ENCODE measurements at places on chromosomes 2 and 18.

DNA sequence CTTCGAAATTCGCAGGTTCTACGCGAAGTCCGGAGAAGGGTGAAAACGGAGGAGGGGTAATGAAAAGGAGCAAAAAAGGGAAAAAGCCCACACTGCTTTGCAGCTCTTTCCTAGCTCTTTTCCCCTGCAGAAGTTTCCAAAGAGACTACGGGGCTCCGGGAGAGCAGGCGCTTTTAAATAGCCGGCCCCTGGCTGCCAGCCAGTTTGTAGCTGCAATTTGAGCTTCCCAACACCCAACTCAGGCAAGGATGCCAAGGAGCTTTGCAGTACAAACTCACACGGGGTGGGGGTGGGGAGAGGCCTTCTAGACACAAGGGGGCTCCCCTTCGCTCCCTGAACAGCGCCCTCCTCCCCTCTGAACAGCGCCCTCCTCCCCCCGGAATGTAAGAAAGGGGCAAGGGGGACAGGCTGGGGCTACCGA is at the start of gene IGFBP5:
Gene IGFBP5 (minus strand): TSS at position 149 of the 421 bp plus-strand sequence. CDS start 774 bp downstream, outside the sequence.
- DNase-seq: no peak

DNA sequence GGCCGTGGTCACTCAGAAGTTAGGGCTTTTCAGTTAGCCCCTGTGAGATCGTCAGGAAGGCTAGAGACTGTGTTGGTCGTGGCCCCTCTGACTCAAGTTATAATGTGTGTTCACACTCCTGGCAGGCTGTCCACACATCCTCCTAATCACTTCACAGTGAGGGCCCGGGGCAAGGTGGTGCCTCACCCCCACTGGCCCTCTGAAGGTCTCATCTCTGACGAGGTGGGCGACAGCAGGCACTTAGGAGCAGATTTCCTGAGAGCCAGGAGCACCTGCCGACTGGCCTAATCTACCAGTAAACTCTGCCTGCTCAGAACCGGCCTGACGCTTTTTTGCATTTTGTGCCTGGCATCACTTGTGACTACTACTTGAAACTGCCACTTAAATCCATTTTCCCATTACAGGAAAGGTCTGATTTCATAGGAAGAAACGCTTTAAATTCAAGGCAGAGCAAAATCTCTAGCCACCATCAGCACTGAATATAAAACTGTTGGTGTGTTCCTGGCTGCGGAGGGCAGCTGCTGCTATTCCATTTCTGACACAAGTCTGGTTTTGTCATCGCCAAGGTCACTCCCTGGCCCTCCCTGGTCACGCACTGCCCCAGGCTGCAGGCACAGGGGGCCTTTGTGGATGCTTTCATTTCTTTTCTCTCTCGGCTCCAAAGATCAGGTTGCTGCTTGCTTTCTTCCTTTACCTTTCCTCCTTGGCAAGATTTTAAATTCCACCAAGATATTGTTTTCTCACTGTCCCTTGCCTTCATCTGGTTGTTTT is 48.0 kb downstream of the RAB12 start:
- DNase-seq: no peak

- no peak for DNase-seq
Measured at GRCh38 chr2:222709191-222709891, 37.9 kb downstream of the MOGAT1 start.

- no peak for DNase-seq
Measured at GRCh38 chr18:45106331-45106774, 425.7 kb downstream of the SETBP1 start.

GRCh38 chr2:42931146-42931817 is 138.9 kb upstream of the HAAO start:
- no peak for DNase-seq

GRCh38 chr18:857986-858385 is 45.9 kb upstream of the YES1 start:
- DNase-seq: no peak

GRCh38 chr2:169131587-169132512 is 62.5 kb downstream of the DHRS9 start:
- no peak for DNase-seq

Measured in stimulated activated CD4-positive, alpha-beta T cell treated with anti-CD3 and anti-CD28 coated beads, TNF-alpha, amount 100 ng/mL, for 4 hours (primary cell).